Thoracic aorta (tissue), 2 donors: ENCODE measurements at places on chromosomes 5 and 9.

GRCh38 chr5:150464554-150465012 is 15.0 kb upstream of the RPS14 start:
- DNase-seq: no peak

DNA sequence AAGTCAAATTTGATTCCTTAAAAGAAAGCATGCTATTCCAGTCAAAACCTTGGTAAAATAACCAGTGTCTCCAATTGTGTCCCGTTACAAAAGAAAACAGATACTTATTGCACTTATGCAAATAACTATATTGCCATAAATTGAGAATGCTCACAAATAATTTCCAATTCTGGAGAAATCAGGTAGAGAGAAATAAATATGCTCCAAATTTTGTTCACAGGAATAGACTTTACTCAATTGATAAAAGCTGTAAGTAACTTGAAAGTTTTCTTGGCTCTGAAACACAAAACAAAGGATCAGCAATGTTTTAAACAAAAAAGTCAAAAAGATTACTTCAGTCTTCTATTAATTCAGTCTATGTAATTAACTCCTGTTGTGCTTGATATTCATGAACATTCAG is 7.8 kb upstream of the DTWD2 start:
- DNase-seq: no peak

DNA sequence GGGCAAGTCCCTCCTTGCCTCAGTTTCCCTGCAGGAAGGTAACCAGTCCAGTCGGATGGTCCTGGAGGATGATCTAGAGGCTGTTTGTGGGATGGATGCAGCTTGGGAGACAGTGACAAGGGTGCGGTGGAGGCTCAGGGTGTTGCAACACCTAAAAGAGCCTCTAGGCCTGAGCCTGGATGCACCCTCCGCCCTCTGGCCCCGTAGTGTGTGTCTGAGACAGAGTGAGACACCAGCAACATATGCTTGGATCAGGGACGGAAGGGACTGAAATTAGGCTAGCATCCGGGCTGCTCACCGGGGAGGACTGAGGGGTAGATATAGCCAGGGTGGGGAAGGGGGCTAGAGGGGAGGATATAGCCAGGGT is 1.1 kb downstream of the CRAT start:
- DNase-seq: no peak

- DNase-seq: no peak
Observed at GRCh38 chr5:99129768-99130501, 201.1 kb upstream of the CHD1 start.

DNA sequence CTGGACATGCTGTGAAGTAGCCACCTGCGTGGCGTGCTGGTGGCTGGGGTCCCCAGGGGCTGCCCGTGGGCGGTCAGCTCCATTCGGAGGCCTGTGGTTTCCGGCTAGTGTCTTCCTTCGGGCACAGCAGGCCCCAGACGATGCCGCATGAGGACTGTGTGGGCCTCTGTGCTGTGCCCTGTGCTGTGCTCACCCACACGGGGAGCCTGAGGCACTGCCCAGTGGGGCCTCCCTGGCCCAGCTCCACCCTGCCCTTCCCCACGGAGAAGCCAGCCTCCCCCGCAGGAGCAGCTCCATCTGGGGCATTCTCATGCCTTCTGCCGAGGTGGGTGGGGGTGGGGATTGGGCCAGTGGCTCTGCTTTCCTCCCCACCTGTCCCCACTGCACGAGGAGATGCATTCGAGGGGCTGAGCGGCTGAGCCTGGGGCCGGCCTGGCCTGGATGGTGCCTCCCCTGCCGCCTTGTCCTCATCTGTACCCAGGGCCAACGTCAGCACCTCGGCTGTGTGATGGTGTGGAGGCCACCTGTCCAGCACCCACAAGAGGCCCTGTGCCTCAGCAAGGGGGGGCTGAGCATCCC is 24.2 kb downstream of the RXRA start:
- DNase-seq: no peak

DNA sequence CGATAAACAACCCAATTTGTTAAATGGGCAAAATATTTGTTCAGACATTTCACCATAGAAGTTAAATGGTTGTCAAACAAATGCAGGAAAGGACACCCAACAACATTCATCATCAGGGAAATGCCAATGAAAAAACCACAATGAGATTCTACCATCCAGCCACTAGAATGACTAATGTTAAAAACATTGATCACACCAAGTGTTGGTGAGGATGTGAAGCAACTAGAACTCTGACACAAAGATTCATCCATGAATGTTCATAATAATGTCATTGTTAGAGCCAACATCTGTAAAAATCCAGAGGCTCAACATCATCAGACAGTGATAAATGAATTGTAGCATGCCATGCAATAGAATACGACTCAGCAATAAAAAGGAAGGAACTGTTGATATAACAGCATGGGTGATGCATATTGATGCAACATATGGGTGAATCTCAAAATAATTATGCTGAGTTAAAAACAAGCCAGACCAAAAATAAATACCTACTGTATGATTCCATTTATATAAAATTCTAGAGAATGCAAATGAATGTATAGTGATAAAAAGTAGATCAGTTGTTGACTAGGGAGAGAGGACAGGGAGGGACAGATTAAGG is 55.9 kb upstream of the UNC5A start:
- DNase-seq: no peak

DNA sequence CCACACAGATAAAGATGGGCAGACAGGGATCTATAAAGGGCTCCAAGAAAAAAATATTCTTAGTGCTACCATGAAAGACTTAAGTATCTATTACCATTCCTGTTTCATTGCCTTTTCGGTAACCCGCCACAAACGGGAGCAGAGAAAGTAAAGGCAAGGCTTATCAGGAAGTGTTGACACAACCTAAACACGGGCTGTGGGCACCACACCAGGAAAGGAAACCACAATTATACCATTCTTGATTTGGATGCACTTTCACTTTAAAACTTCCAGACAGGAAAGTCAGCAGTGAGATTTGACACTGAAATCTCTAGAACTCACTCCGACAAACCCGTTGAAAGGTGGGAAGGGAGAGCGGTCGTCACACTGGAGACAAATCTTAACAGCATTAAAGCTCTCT is 6.5 kb downstream of the TLE1 start:
- DNase-seq: no peak

GRCh38 chr5:133777951-133778350 is 165.6 kb upstream of the FSTL4 start:
- DNase-seq: no peak

DNA sequence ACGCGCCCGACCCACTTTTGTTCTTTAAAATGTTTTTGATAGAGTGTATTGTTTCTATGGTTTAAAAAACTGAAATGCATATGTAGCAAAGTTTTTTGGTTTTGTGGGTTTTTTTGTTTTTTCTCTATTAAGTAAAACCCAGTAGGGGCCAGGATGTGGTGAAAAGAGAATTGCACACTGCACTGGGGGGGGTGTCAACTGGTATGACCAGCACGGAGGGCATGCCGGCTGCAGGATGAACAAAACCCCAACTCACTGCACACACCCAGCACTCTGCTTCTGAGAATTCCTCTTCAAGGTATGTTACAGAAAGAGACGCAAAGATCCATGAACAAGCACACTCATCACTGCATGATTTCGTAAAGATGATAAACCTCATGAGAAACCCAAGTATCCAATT is 75.0 kb downstream of the STK10 start:
- no peak for DNase-seq

GRCh38 chr5:14733661-14734060 is 69.1 kb downstream of the OTULIN start:
- no peak for DNase-seq

- peak; percentile 5 for DNase-seq
Observed at GRCh38 chr5:87829217-87829551, 416.5 kb upstream of the CCNH start.

DNA sequence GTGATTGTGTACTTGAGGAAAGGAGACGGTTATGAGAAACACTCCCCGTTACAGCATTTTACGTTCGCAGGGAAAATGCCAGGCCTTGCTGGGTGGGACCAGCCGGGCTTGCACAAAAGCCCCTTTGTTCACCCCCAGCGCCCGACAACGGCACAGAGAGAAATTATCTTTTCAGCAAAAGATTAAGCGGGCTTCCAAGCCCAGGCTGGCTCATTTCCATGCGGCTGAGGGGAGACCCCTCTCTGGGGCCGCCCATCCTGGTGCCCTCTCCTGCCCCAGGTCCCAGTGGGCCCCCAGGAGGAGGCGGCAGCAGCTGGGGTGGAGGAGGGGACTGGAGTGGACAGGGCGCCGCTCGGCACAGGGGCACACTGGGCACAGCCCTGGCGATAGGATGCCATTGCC is 50.8 kb upstream of the NOTCH1 start:
- no peak for DNase-seq

GRCh38 chr9:9215050-9215449 is 1397.8 kb downstream of the PTPRD start:
- no peak for DNase-seq

- no peak for DNase-seq
Observed at GRCh38 chr5:142837081-142837725, 67.0 kb downstream of the ARHGAP26 start.

DNA sequence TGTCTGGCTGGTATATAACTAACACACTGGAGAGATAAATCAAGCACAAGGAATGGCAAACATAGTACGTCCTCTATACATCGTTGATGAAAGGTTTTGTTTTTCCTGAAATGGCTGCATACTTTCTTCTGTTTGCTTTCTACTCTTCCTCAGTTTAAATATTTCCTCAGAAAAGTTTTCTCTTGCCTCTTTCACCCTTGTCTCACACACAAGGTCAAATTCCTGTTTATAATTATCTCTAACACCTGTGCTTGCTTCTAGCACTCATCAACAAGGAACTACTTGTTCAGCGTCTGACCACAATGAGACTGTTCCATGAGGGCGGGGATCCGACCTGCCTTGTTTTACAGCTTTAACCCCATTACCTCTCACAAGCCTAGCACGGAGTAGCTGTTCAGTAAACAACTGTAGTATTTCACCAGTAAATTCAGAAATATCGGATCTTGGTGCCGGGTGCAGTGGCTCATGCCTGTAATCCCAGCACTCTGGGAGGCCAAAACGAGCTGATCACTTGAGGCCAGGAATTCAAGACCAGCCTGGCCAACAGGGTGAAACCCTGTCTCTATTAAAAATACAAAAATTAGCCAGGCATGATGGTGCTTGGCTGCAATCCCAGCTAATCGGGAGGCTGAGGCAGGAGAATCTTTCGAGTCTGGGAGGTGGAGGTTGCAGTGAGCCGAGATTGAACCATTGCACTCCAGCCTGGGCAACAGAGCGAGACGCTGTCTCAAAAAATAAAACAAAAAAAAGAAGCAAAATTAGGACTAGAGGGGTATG is 37.0 kb downstream of the NR6A1 start:
- DNase-seq: no peak

DNA sequence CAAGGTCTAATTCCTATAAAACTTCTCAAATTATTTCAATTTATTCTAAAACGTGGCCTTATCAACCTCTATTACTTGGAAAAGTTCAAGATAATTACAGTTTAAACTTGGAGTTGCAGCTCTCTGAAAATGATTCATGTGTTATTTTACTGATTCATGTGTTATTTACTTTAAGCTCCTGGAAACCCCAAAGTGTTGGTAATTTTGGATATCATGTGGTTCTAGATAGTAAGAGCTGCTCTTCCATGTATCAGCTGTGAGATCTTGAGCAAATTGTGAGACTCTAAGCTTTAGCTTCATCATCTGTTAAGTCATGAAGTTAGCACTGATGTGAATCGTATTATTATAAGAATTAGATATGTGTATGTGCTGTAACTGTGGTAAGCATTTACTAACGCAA is 749.2 kb downstream of the TLE4 start:
- no peak for DNase-seq

- DNase-seq: no peak
Observed at GRCh38 chr9:104227108-104227507, 133.0 kb downstream of the SMC2 start.

DNA sequence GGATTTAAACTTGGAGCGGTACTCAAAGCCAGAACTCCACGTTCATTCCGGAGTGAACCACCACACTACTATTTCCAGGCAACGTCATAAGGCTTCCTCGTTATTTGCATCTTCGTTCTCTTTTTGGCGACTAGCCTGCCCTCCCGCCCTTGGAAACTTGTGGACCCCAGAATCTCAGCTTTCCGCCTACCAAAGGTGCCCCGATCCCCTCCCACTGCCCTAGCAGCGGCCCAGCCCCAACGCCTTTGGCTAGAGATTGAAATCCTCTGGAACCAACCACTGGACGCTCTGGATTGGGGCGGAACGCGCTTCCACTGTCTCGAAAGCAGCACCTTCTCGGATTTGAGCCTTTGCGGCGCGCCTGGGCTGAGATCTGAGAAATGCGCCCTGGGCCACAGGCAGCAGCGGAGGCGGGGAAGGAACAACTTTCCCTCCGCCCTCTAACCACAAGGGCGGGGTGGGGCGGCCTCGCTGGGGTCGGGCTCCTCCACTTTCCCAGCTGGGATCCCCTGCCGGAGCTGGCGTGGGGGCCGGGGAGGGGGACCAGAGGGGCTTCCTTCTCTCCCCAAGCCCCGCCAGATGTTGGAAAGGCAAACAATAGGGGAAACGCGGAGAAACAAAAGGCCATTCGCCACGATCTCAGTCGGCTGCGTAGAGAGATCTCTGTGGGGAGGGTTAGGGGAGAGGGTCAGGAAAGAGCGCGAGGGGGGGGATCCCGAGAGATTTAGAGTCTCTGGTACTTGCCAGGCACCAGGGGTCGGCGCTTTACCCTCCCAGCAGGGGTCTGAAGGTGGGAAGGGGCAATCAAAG is 1.3 kb downstream of the MOB3B start:
- peak; percentile 15 for DNase-seq

DNA sequence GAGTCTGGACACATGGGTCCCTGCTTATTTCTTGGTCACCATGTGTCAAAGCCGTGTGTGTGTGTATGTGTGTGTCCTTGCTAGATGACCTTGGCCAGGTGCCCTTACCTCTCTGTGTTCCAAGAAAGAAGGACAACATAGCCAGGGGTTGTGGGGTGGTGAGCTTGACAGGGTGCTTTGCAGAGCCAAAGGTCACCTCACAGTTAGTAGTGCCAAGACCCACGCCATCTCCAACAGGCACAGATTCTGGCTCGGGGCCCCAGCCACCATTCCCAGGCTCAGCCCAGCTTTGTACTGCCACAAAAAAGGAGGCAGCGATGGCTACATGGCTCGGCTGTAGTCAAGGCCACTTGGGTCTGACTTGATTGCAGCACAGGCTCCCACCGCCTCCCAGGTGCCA is 39.5 kb downstream of the CXXC5 start:
- DNase-seq: no peak

DNA sequence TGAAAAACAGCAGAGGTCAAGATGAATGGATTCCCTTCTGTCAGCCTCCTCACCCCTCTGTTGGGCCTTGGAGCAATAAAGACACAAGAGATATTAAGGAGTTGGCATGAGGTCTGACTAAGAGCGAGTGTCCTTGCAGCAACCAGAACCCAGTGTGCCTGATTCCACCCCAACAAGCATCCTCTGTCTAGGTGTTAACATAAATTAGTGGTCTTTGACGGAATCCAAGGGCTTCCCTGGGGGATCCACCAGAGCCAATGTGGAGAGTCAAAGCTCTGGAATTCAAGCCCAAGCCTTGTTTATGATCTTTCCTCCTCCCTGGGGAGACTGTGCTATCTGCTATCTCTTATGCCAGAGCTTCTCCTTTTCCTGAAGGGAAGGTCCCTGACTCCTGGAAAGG is 128.1 kb upstream of the SMIM23 start:
- no peak for DNase-seq
